ENCODE measurements at places on chromosomes 11 and 22. TPM values are rescaled to one million over a fixed set of nuclear protein-coding genes. Genes with fewer than 3 reads are reported as not detected.

The KRTAP5-11 gene
- not detected for total RNA-seq

The OR51G2 gene
- not detected for total RNA-seq

The MUC6 gene
- total RNA-seq, result not detected

GRCh38 chr11:86287468-86287796 lies 14.6 kb upstream of the HIKESHI start:
- H3K27ac ChIP-seq, result no peak overlapping the region
- H3K36me3 ChIP-seq, result no peaks in the 10 kb centered on the region
- DNase-seq, result no peak

- no peak overlapping the region for H3K4me3 ChIP-seq
- no peaks in the 10 kb centered on the region for H3K4me1 ChIP-seq
- no peak overlapping the region for H3K27ac ChIP-seq
- no peaks in the 10 kb centered on the region for H3K36me3 ChIP-seq
- no peak for DNase-seq
- no peaks in the 10 kb centered on the region for H3K27me3 ChIP-seq
These were observed 22.0 kb upstream of the MAPK1 start for GRCh38 chr22:21889251-21889990.

DNA sequence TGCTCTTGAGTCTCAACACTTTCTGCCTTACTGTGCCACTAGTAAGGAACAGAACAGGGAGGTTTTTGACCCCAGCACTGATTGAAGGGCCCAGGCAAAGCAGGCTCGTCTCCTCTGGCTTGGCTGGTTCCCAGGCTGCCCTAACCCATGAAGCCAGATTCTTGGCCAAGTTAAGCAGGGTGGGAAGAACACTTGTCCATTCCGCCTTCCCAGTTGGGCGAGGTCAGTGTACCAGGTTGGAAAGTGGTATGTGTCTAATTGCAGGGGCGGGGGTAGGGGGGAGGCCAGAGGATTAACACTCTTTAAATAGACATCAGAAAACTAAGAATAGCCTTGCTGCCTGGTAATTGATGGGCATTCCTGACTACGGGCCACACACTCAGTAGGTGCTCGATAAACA lies 14.4 kb downstream of the TIMP3 start:
- H3K36me3 ChIP-seq, result no peaks in the 10 kb centered on the region
- peaks cover 87% of the 10 kb centered on the region for H3K4me1 ChIP-seq
- H3K4me3 ChIP-seq, result no peak overlapping the region
- DNase-seq, result no peak
- H3K27me3 ChIP-seq, result no peaks in the 10 kb centered on the region
- H3K27ac ChIP-seq, result no peak overlapping the region

- peak overlapping the region; percentile 84 for H3K27ac ChIP-seq
- H3K4me1 ChIP-seq, result peaks cover 11% of the 10 kb centered on the region
- no peak for DNase-seq
- peak overlapping the region; percentile 84 for H3K4me3 ChIP-seq
- H3K36me3 ChIP-seq, result no peaks in the 10 kb centered on the region
These were observed 592 bp upstream of the CTSC start for GRCh38 chr11:88337987-88338668.

DNA sequence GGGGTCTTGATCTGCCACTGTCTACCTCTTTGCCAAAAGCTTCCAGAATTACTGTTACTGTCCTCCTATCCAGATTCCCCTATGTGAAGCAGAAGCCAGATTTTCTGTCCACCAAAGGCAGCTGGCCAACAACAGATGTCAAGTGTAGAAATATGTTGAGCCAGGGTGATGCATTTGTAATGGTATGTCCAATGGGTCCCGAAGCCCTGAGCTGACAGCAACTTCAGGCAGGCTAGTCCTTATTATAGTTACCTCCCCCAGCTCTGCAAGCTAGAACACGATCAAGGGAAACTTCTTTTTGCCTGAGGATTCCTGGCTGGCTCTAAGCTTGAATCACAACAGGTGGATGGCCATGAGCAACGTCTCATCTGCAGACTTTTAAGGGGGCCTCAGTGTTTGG lies 10.2 kb downstream of the PAMR1 start:
- no peaks in the 10 kb centered on the region for H3K36me3 ChIP-seq
- no peak for DNase-seq
- peaks cover 8% of the 10 kb centered on the region for H3K4me1 ChIP-seq
- no peak overlapping the region for H3K27ac ChIP-seq
- H3K4me3 ChIP-seq, result no peak overlapping the region
- H3K27me3 ChIP-seq, result no peaks in the 10 kb centered on the region

- peak overlapping the region; percentile 97 for H3K27ac ChIP-seq
- H3K4me3 ChIP-seq, result peak overlapping the region; percentile 73
- no peak for DNase-seq
- peaks cover 37% of the 10 kb centered on the region for H3K4me1 ChIP-seq
- H3K36me3 ChIP-seq, result peaks cover 17% of the 10 kb centered on the region
These were observed 1.4 kb upstream of the MTA2 start for GRCh38 chr11:62603072-62603408.
